Nucleus accumbens (tissue), 56 donors: ENCODE measurements at places on chromosomes 11 and 22.

GRCh38 chr22:37185646-37186227, 2.3 kb downstream of the C1QTNF6 start:
- no peak for DNase-seq

DNA sequence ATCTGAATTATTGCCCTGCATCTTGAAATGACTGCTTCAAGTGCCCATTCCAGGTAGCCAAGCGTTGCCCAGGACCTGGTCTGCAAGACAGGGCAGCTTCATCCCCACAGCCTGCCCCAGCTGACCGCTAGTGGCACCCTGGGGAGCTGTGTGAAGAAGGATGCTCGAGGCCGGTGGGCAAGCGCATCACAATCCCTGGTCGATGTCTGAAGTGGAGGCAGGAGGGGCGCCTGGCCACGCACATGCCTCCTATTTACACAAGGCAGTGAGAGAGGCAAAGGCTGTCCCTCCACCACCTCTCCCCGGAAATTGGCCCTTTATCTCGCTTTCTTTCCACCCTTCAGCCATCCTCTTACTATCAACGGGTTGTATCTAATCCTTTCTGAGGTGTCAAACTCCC, 28.1 kb upstream of the PHF21A start:
- no peak for DNase-seq

GRCh38 chr22:31739795-31740201, 10.1 kb downstream of the PRR14L start:
- no peak for DNase-seq

GRCh38 chr11:45752106-45752505, 52.8 kb upstream of the SLC35C1 start:
- DNase-seq: no peak

DNA sequence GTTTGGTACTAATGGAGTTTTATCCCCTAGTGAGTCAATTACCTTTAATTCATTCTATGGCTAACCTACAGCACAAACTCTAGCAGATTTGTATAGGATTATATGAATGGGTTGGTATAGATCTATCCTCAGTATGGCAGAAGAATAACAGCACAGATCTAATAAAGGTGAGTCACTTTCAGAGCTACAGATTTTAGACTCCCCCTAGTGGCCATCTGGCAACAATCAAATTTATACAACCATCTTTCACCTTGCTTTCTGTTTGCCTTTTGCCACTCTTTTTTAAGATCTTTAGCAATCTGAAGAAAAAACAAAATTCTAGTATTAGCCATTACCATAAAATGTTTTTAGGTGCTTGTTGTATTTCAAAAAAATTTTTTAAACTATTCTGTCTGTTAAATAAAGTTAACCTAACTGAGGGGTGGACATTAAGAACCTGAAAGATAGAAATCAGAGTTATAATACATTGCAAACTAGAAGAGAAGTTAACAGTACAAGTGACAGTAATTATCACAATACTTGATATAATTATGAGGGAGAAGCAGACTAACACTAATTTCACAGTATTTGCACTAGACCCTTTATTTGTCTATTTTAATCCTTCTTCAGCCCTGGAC, 25.8 kb downstream of the DDIAS start:
- DNase-seq: no peak
